ENCODE measurements at places on chromosomes 4 and X.

DNA sequence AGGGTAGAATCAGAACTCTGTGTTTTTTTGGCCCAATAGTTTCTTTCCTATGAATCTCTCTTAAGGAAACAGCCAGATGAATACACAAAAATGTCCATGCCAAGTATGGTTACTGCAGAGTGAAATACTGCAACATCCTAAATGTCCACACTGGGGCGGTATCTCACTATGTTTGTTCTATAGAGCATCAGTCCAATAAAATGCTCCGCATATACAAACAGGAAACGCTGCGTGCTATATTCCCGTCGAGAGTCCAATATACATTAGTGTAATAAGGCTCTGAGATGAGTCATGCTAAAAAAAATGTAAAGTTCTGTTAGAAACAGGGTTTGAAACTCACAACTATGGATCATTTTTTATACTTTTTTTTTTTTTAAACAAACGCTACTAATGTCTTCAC lies 72.9 kb upstream of the ENOX2 start:
- DNase-seq = no peak

DNA sequence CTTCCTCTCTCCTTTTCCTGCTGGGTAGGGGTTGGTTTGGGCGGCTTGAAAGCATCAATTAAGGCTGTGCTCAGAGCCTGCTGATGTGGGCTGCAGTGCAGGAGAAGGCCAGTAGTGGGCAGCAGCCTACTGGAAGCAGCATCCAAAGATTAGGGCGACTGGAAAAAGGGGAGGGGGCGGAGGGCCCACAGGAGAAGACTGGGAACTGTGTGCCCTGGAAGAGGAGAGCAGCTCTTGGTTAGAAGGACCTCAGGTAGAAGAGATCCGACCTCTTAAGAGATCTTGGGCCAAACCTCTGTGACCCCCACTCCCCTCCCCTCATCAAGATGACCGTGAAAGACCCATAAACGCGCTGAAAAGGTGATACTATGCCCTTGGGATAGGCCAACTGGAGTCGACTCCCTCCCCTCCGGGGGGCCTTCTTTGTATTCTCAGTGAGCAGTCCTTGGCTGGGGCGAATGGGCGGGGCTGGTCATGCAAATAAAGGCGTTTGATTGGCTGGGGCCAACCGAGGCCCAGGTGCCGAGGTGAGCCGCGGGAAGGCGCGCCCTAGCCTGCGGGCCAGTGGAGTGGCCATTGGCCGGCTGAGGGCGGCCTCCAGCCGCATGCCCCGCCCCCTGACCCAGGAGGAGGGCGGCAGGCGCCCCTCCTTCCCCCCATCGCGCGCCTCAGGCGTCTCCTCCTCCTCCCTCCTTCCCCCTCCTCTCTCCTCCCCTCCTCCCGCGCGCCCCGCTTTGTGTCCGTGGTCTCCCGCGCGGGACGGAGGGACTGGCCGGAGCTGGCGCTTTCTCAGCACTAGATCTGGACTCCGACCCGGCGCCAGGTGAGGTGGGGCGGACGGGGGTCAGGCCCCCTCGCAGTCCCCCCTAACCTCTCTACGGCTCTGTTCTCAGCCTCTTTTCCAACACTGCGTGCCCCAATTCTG lies 10.1 kb downstream of the DLG3 start:
- peak; percentile 49 for DNase-seq

DNA sequence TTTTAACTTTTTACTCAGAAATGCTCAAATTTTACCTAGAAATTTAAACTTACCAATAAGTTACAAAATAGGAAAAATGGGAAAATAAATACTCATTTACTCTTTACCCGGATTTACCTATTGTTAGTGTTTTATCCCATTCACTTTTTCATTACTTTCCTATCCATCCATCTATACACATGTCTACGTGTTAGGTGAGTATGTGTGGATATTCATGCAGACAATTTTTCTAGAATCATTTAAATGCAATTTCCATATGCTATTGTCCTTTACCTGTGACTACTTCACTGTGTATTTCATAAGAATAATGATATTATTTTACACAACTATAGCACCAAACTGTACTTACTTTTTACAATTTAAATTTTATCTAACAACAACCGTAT lies 896.6 kb upstream of the INTU start:
- no peak for DNase-seq

GRCh38 chr4:148857239-148857972 lies 415.2 kb upstream of the NR3C2 start:
- no peak for DNase-seq

Data from stimulated activated CD4-positive, alpha-beta T cell treated with anti-CD3 and anti-CD28 coated beads, Interleukin-15, amount 100 ng/mL, for 48 hours (primary cell).